ENCODE measurements at places on chromosomes 1 and 21.

- no peak for DNase-seq
These were observed 9.7 kb upstream of the PRDX6 start for GRCh38 chr1:173467426-173467825.

DNA sequence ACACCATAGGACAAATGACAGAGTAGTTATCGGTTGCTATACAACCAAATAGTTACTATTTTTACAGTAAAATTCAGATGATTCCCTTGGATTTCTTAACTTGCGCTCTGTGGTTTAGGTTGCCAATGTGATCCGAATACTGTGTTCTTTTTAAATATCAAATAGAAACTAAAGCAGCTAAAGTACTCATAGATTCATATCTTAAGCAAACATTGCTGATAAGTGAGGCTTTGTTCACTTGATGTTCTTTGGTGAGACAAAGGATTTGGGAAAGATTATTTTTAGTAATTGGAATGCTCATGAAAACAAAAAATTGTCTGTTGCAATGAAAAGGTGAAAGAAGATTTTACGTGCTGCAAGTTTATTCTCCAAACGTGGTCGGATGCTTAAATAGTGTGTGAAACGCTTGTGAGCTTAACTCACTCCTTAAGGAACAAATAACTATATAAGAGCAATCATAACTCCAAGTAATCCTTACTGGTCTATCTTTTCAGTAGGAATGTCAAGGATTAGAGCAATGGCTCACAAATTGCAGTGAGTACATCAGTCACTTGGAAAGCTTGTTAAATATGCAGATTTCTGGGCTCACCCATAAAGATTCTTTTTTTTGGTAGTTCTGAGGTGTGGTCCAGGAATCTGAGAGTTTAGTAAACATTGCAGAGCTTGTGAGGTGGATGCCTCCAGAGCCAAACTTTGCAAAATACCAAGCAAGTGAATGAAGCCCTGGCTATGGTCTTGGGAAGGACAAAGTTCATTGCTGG, 31.8 kb upstream of the PDC start:
- no peak for DNase-seq

- DNase-seq, result no peak
These were observed 7.5 kb upstream of the KNCN start for GRCh38 chr1:46558966-46559365.

DNA sequence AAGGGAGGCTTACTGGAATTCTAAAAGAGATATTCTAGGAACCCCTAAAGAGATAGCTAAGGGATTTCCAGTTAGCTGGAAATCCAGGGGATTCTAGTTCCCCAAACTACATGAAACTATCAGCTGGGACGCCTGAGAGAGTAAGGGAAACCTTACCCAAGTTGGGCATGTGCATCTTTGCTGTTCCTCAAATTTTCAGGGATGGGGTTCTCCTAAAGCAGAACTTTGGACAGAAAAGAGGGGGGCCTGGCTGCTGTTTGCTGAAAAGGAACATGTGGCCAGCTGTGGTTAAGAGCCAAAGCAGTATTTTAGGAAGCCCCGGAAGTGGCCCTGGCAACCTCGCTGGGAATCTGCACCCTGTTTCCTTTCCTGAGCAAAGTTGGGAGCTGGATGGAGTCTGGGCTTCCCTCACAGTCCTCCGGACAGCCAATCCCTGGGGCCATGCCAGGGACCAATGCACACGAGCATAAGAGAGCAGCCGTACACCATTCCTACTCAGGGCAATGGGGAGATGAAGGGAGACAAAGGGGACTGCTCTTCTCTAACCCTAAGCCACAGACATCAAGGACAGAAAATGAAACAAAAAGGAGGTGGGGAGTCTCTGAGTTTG, 154.3 kb downstream of the PLXNA2 start:
- no peak for DNase-seq

GRCh38 chr1:108072776-108073175, 107.8 kb upstream of the VAV3 start:
- DNase-seq, result no peak

DNA sequence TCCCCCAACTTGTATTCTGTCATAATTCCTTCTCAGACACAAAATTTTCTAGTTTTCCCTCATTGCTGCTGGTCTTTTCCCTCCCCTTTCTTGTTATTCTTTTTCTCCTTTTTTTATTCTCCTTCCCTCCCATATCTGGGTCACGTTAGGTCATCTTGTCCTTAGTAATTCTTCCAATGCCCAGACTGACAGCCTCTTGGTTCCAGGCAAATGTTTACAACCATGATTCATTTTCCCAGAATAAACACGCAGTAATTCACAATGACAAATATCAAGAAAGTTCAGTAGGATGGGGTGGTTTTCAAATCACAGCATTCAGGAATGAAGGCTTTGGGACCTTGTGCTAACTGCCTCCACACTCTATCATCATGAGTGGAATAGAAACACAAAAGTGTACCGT, 25.2 kb downstream of the NHLH2 start:
- no peak for DNase-seq

DNA sequence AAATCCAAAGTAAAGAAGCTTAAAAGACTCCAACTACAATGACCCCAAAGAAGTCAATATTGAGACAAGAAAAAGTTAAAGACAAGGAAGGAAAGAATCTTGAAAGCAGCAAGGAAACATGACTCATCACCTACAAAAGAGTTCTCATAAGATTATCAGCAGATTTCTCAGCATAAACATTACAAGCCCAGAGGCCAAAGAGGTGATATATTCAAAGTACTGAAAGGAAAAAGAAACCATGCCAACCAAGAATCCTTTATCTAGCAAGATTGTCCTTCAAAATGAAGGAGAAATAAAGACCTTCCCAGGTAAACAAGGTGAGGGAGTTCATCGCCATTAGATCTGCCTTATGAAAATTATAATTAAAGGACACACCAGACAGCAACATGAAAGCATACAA, 49.8 kb downstream of the CSMD2 start:
- DNase-seq, result no peak

- no peak for DNase-seq
These were observed 872 bp downstream of the TSTD1 start for GRCh38 chr1:161037661-161038522.

All from NCI-H187 (cell line).